ENCODE measurements at places on chromosomes 7 and 10. TPM values are rescaled to one million over a fixed set of nuclear protein-coding genes. Genes with fewer than 3 reads are reported as not detected.

The PTPN20 gene
- not detected for total RNA-seq

The POLD2 gene
- 97.0 TPM for total RNA-seq

The SEMA3D gene
- total RNA-seq: 4.5 TPM

The CCL24 gene
- total RNA-seq: not detected

The CADPS2 gene
- 31.8 TPM for total RNA-seq

The EPO gene
- total RNA-seq: not detected

The OR2A12 gene
- total RNA-seq: not detected

The FOXP2 gene
- 11.0 TPM for total RNA-seq

The AQP1 gene
- total RNA-seq: 2,113 TPM

The NPC1L1 gene
- total RNA-seq: not detected

DNA sequence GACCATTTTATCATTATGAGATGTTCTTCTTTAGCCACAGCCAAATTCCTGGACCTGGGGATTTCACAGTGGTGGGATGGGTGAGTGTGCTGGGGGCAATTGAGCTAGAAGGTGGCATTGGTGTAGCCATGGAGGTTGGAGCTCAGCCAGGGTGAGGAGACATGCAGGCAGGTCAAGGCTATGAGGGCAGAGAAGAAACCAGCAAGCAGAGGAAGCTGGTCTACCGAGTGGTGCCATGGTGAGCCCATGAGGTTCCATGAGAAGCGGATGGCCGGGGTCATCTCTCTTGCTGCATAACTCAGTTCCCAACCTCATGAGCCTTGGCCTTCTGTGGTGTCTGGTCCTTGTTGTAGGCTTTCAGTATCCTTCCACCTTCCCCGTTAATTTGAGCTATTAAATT is 91.4 kb downstream of the CARD11 start:
- no peak overlapping the region for H3K27ac ChIP-seq
- H3K4me3 ChIP-seq: no peak overlapping the region
- H3K27me3 ChIP-seq: no peaks in the 10 kb centered on the region
- no peak for DNase-seq
- no peaks in the 10 kb centered on the region for H3K4me1 ChIP-seq
- no peaks in the 10 kb centered on the region for H3K36me3 ChIP-seq

- H3K36me3 ChIP-seq: no peaks in the 10 kb centered on the region
- H3K27me3 ChIP-seq: no peaks in the 10 kb centered on the region
- H3K4me1 ChIP-seq: peaks cover 8% of the 10 kb centered on the region
- no peak for DNase-seq
- H3K4me3 ChIP-seq: no peak overlapping the region
These were observed 9.4 kb downstream of the MPP7 start for GRCh38 chr10:28293236-28294168.

GRCh38 chr7:98395481-98395880 is 5.4 kb downstream of the BAIAP2L1 start:
- H3K4me1 ChIP-seq: peaks cover 3% of the 10 kb centered on the region
- no peak for DNase-seq
- peaks cover under 1% of the 10 kb centered on the region for H3K27me3 ChIP-seq
- H3K36me3 ChIP-seq: no peaks in the 10 kb centered on the region

DNA sequence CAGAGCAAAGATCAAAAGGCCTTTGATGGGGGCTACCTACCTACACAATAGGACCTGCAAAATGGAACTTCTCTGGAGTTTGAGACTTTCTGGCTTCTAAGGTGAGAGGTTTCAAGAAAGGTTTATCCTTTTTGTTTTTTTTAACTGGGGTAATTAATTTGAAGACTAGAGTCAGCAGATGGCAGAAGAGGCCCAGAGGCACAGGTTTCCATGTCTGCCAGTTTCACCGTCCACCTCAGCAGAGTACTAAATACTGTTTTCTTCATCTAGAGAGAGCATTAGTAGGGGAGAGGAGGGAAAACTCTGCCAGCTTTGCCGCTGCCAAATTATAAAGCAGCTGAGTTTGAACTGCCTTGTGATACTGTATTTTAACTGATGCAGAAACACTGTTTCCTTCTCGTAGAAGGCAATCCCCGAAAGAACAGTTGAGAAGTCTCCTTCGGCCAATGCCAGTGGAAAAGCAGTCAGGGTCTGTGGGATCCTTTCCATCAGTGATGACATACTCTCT is 138.7 kb downstream of the SLC25A13 start:
- H3K36me3 ChIP-seq: peaks cover 37% of the 10 kb centered on the region
- H3K4me3 ChIP-seq: no peak overlapping the region
- no peak overlapping the region for H3K27ac ChIP-seq
- no peaks in the 10 kb centered on the region for H3K27me3 ChIP-seq

GRCh38 chr10:92690915-92691590 is 1.3 kb downstream of the HHEX start:
- peak overlapping the region; percentile 72 for H3K27ac ChIP-seq
- H3K4me1 ChIP-seq: no peaks in the 10 kb centered on the region
- no peak for DNase-seq

- no peaks in the 10 kb centered on the region for H3K27me3 ChIP-seq
- no peak overlapping the region for H3K4me3 ChIP-seq
- H3K4me1 ChIP-seq: no peaks in the 10 kb centered on the region
- no peak for DNase-seq
- H3K27ac ChIP-seq: no peak overlapping the region
These were observed 196.7 kb downstream of the KIAA1217 start for GRCh38 chr10:24405635-24406034.

DNA sequence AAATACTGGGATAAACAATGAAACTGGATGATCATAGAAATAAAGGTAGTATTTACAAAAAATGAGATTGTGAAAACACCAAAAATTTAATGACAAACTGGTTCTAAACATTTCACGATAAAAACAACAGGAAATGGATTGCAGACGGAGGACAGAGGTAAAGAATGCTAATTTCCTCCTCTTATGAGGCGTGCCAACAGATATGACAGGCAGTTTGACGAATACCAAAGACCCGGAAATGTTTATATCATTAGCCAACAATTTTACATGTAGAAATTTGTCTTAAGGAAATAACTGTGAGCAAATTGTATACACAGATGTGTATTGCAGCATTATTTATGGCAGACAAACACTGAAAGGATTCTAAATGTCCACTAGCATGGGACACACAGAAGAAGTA is 162.0 kb upstream of the MGMT start:
- no peaks in the 10 kb centered on the region for H3K27me3 ChIP-seq
- no peak overlapping the region for H3K27ac ChIP-seq
- H3K4me1 ChIP-seq: no peaks in the 10 kb centered on the region
- no peak for DNase-seq

DNA sequence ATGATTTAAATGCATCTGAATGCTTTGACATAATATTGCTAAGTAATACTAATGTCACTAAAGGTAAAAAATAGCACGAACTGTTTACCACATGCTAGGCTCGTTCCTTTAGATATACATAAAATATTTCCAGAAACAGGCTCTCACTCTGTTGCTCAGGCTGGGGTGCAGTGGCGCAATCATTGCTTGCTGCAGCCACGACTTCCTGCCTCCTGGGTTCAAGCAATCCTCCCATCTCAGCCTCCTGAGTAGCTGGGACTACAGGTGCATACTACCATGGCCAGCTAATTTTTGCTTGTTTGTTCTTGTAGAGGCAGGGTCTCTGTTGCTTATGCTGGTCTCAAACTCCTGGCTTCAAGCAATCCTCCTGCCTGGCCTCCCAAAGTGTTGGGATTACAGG is 183.3 kb downstream of the SGMS1 start:
- H3K27ac ChIP-seq: no peak overlapping the region
- H3K27me3 ChIP-seq: no peaks in the 10 kb centered on the region
- no peak for DNase-seq
- no peaks in the 10 kb centered on the region for H3K4me1 ChIP-seq
- no peak overlapping the region for H3K4me3 ChIP-seq

DNA sequence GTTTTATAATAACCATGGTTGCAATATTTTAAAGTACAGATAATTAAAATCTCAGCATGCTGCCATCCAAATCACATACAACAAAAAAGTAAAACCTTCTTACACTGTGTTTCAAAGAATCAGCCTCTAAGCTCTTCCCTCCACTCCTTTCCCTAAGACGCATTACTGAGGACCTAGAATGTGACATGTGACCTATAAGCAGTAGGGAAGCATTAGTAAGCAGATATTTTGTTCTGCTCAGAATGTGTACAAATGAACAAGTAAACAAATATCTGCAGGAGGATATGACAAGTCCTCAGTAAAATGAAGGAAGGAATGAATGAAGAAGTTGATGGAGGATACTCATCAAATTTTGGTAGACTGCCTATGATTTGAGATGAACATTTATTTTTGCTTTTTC is 49.1 kb downstream of the RAB11FIP2 start:
- H3K4me1 ChIP-seq: no peaks in the 10 kb centered on the region
- H3K27ac ChIP-seq: no peak overlapping the region
- H3K27me3 ChIP-seq: no peaks in the 10 kb centered on the region

DNA sequence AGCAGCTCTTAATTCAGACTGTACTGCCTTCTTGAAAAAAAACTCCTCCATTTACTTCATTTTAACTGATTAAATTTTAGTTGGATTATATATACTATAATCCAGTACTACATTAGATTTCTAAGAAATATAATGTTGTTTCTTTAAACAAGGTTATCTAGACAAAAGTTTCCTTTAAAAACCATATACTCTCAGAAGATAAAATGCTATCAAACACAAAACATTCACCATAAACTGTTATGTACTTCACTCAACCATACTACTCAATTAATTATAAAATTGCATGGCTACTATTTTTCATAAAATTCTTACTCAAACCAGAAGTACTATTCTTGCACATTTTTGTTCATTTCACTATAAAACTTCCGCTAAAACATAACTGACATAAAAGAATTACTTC is 12.7 kb downstream of the GPR22 start:
- H3K27ac ChIP-seq: no peak overlapping the region
- no peaks in the 10 kb centered on the region for H3K27me3 ChIP-seq
- no peaks in the 10 kb centered on the region for H3K4me1 ChIP-seq
- no peak overlapping the region for H3K4me3 ChIP-seq
- H3K36me3 ChIP-seq: no peaks in the 10 kb centered on the region
- no peak for DNase-seq

DNA sequence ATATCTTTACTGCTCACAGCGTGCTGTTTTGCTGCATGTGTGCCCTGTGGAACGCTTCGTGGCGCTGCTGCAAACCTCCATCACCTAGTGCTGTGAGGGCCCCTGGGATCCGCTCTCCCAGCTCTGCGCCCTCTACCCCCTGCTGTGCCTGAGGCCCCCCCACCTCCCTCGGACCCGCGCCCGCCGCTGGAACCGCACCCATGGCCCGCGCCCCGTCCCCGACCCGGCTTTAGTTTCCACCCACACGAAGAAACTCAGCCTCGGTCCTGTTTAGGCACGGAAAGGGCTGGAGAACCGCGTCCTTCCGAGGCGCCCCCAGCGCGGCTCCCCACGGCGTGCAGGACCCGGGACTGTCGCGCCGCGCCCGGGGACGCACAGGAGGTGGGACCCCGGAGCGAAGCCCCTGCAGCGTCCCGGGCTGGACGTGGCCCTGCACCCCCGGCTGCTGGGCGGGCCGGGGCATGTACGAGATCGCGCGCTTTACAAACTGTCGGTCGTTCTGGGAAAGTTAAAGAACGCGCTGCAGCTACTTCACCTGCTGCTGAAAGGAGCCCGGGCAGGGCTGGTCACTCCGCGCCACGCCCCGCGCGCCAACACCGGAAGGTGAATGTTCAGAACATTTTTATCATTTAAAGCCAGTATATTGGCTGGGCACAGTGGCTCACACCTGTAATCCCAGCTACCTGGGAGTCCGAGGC is 54.3 kb downstream of the BMS1 start:
- H3K4me3 ChIP-seq: peak overlapping the region; percentile 23
- H3K27me3 ChIP-seq: peaks cover 4% of the 10 kb centered on the region
- no peak for DNase-seq
- H3K4me1 ChIP-seq: peaks cover 3% of the 10 kb centered on the region
- H3K27ac ChIP-seq: no peak overlapping the region

DNA sequence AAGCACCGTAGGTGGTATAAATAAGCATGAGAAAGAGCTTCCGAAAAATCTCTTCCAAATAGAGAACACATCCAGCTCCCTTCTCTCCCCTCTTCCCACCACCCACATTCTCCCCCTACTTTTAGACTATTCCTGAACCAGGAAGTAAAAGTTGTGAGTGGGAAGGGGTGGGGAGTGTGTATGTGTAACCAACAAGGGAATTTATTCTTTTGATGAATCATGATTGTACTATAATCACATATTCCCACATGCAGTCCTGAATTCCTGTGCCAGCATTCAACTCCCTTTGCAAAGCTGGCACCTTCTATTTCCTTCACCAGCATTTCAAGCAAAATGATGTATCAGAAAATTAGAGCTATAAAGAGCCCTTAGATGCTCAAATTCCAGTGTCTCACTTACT is 230.6 kb upstream of the CHRM2 start:
- no peak for DNase-seq
- H3K4me3 ChIP-seq: no peak overlapping the region
- H3K27ac ChIP-seq: no peak overlapping the region
- no peaks in the 10 kb centered on the region for H3K27me3 ChIP-seq
- H3K4me1 ChIP-seq: no peaks in the 10 kb centered on the region

DNA sequence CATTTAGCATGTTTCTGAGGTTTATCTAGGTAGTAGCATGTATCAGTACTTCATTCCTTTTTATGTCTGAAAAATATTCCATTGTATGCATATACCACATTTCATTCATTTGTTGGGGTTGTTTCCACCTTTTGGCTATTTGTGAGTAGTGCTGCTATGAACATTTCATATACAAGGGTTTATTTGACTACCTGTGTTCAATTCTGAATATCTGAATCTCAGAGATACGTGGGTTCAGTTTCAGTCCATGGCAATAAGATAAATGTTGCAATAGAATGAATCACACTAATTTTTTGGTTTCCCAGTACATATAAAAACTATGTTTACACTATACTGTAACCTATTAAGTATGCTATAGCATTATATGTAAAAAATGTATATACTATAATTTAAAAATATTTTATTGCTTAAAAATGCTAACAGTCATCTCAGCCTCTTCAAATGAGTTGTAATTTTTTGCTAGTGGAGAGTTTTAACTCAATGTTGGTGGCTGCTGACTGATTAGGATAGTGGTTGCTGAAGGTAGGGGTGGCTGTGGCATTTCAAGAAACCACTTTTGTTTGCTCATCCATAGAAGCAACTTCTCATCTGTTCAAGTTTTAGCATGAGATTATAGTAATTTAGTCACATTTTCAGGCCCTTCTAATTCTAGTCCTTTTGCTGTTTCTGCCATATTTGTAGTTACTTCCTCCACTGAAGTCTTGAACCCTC is 13.9 kb downstream of the PLEKHA1 start:
- H3K4me1 ChIP-seq: no peaks in the 10 kb centered on the region
- H3K4me3 ChIP-seq: no peak overlapping the region
- no peak for DNase-seq
- no peaks in the 10 kb centered on the region for H3K36me3 ChIP-seq
- H3K27me3 ChIP-seq: no peaks in the 10 kb centered on the region
- no peak overlapping the region for H3K27ac ChIP-seq

DNA sequence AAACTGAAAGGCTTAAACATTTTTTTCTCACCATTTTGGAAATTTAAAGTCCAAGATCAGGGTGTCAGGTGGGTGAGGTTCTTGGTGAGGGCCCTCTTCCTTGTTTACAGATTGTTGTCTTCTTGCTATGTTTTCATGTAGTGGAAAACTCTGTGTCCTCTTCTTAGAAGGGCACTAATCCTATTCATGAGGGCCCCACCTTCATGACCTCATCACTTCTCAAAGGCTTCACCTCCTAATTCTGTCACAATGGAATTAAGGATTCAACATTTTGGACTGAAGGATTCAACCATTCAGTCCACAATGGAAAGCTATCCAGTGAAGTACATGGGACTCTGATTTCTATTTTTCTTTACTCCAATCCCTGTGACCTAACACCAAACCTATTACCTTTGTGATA is 27.3 kb downstream of the MACC1 start:
- DNase-seq: no peak
- H3K27ac ChIP-seq: no peak overlapping the region
- no peaks in the 10 kb centered on the region for H3K36me3 ChIP-seq
- H3K27me3 ChIP-seq: no peaks in the 10 kb centered on the region
- no peaks in the 10 kb centered on the region for H3K4me1 ChIP-seq
- H3K4me3 ChIP-seq: no peak overlapping the region

All from ascending aorta (tissue), 2 donors.